Heart right ventricle (tissue), 16 donors: ENCODE measurements at places on chromosomes 6 and 20.

- no peak for DNase-seq
Observed at GRCh38 chr6:3726421-3726820, 25.1 kb downstream of the PXDC1 start.

DNA sequence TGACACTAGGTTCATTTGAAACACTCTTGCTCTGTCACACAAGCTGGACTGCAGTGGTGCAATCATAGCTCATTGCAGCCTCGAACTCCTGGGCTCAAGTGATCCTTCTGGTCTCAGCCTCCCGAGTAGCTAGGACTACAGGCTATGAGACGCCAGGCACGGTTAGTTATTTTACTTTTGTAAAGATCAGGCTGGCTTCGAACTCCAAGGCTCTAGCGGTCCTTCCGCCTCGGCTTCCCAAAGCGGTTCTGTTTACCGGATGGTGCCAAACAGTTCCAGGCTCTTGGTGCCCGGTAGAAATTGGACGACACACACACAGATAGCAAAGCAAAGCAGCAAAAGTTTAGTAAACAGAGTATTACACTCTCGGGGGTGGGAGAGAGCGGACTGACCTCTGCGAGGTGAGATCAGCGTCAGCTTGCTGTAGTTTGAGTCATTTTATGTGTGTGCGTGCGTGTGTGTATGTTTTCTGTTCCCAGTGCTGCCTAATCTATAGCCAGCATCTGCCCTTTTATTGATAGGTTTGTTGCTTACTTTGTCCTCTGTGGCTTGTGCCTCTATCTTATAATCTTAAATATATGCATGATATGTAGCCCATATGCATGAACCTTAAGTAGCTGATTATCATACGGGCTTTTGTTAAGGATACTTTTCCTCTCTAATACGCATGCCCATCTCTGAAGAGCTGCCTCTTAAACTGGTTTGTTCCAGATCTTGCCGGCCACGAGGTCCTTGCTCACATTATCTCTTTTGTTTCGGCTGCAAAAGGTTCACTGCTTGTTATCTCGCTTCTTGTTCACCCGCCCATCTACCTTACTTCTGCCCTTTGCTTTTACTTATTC lies 75.2 kb downstream of the OR2B2 start:
- peak; percentile 43 for DNase-seq

GRCh38 chr6:111723412-111723970 lies 117.8 kb upstream of the TRAF3IP2 start:
- no peak for DNase-seq

DNA sequence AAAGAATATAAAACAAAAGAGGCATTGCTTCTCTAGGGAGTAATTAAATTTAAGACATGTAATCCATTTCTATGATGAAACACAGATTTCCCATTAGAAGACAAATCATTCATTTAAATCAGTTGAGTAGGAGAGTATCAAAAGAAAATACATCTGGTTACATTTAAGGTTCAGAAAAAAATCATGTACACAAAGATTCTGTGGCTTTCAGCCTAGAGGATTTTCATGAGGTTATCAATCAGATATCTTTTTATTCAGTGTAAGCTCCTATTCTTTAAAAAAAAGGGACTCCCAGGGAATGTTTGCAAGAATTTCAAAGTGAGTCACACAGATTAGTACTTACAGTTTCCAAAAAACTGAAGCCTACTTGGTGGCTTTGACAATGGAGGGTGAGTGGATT lies 24.9 kb downstream of the COL21A1 start:
- no peak for DNase-seq

- DNase-seq, result no peak
Observed at GRCh38 chr6:14720411-14721102, 525.3 kb upstream of the JARID2 start.

DNA sequence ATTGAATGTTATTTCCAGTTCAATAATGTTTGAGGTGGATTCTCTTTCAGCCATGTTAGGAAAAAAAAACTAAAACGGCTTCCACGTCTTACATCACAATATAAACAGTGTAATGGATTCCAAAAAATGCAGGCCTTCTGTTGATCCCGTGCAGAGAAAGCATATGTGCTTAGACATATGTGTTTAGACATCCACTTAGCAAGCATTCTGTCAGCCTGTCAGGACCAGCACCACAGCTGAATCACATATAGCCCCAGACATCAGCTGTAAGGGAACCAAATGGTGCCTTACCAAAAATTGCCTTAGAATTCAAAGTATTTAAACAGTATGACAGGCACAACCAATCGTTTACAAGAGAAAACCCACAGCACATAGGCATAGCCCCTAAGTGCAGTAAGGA lies 304.9 kb downstream of the EYA4 start:
- DNase-seq, result no peak

GRCh38 chr6:53635322-53635721 lies 30.2 kb downstream of the KLHL31 start:
- DNase-seq, result no peak

DNA sequence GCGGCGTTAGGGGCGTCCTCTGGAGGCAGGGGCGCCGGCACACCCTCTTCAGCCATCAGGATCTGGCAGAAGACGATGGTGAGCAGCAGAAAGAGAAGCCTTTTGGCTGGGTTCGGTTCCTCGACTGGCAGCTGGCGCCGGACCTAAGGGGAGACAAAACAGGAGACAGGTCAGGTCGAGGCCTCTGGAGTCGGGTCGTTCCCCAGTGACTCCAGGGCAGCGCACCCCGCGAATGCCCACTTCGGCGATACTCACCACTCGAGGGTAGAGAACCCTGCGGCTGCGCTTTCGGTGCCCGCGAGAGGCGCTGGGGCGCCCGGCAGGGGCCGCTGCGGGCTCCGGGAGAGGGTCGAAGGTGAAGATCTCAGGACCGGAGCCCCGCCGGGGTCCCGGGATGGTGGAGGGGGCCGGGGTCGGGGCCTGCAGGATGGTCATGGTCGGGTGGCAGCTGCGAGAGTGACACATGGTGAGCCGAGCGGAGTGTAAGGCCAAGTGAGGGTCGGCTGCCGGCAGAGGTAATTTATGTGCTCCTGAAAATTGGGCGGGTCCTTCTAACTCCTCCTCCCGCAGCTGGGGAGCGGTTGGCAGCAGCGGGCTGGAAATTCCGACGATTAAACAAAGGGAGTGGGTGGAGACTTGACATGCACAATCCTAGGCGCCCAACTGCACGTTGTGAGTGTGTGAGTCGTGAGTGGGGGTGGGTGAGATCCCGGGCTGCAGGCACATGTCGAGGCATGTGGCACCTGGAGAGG lies at the start of gene IER3:
Gene IER3, minus strand, starts transcription at position 494 of the 752 bp plus-strand sequence. Its CDS starts 29 bp downstream, at position 465.
- DNase-seq, result peak; percentile 79

- DNase-seq, result no peak
Observed at GRCh38 chr6:96460052-96460700, 61.4 kb upstream of the UFL1 start.

DNA sequence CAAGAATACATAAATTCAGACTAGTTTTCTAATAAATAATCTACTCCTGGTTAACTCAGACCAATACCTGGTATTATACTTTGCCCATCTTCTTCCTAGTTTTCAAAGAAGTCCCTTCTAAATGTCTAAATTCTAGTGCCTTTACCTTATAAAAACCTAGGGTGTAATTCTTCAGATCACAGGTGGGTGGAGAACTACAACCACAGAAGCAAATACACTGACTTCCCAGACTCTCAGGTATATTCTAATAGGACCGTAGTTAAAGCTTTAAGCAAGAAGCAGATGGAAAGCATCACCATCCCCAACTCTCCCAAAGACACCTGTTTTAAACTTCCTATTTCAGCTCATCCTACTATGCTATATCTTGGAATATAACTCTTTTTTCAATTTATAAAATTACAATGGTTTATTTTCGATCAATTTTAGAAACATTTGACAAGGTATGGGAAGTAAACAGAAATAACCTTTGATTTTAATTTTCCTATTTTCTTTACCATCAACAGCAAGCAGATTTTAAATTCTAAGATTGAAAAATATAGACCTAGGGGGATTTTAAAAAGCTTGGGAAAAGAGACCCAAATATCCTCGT lies 15.8 kb downstream of the MAN1A1 start:
- no peak for DNase-seq

GRCh38 chr20:59413326-59413865 lies 113.0 kb downstream of the EDN3 start:
- DNase-seq, result no peak

- no peak for DNase-seq
Observed at GRCh38 chr6:125888989-125889656, 67.4 kb upstream of the HINT3 start.

DNA sequence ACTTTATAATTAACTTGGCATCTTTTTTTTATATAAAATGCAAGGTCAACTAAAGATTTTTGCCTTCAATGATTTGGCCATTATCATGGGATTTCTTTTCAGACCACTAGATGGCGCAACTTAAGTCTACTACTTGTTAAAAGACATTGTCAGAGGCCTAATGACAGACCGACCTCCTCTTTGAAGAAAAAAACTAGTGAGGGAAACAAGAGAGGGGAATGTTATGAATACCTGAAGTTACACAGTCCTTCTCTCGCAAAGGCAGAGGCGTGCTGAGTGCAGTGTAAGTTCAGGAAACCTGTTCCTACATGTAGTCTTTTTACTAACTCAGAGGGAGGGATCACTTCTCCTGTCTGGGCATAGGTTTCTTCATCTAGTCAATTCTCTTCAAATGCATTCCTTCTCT lies 9.3 kb downstream of the TRAPPC3L start:
- peak; percentile 34 for DNase-seq

- DNase-seq, result peak; percentile 79
Observed at GRCh38 chr20:63574156-63574828, at the start of gene HELZ2. HELZ2 (minus strand) TSS chr20:63574239; CDS start chr20:63572385, 1,854 bp downstream.

DNA sequence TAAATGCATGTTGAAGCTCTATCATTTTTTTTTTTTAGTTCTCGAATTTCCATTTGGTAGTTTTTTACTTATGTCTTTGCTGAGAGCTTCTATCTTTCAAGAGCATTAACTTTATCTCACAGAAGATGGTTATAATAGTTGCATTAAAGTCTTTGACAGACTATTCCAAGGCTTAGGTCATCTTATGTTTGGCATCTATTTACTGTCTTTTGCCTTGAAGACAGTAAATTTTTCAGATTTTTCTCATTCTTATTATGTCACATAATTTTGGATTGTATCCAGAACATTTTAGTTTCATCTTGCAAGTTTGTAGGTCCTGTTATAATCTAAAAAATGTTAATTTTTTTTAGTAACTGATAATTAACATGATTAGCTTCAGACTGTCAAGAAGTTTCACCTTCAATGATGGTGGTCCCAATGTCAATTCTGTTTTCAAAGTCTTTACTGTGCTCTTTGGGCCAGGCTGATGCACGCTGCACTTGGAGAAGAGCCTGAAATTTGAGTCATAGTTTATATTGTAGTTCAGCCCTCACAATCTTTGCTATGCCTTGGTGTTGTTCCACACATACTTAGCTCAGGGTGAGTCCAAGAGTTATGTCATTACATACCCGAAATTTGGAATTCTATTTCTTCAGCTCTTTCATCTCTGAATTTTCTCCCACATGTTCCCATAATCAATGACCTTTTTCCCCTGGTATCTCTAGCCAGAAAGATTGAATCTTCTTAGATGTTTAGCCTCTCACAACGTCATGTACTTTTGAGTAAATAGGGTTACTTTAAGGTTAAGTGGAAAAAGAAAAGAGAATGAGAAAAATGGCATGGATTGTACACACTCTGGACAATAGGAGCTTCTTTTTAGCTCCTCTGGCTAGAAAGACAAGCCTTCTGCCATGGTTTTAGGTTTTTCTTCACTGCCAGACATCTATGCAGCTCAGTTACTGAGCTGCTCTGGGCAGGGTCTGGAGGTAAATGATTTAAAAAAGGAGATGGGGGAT lies 110.3 kb upstream of the BTBD3 start:
- DNase-seq, result no peak

- no peak for DNase-seq
Observed at GRCh38 chr6:133753756-133754155, 135.2 kb upstream of the TCF21 start.
